ENCODE measurements at places on chromosomes 6 and 20.

GRCh38 chr20:38106461-38106860 is 58.6 kb downstream of the TGM2 start:
- no peak for DNase-seq

GRCh38 chr6:36700831-36701230 is 3.2 kb downstream of the RAB44 start:
- DNase-seq = no peak

GRCh38 chr6:98672681-98673475 is 161.5 kb upstream of the POU3F2 start:
- DNase-seq = no peak

DNA sequence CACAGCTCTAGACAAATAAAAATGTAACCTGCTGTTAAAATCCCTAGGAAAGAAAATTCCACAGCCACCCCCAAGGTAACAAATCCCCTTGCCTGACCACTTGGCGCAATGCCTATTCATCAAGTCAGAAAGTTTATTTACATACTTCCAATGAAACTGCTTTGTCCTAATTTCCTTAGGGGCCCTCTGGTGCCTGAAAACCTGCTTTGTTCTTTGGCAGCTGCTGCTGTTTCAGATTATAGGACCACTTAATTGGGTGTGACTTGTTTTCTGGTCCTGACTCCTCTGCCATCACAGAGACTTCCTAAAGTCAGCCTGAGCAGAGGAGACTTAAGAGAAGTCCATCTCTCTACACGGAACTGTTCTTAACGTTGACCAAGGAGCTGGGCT is 323.6 kb downstream of the UBE3D start:
- DNase-seq = no peak

- no peak for DNase-seq
Observed at GRCh38 chr6:112936504-112936903, 589.4 kb downstream of the RFPL4B start.

GRCh38 chr6:43318011-43318410 is 9.4 kb upstream of the CRIP3 start:
- DNase-seq = no peak

DNA sequence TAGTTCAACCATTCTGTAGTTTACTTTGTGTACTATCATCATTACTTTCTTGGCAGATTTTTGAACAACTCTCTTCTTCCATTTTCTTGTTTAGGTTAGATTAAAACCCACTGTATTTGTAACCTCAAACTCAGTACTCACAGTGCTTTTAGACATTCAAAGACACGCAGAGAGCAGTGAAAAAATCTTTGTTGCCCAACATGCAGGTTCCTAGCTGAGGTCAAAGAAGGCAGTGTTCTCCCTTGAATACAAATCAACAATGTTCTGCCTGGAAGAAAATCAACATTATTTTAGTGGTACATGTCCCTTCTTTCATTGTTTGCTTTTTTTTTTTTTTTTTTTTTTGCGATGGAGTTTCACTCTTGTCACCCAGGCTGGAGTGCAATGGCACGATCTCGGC is 11.2 kb downstream of the CYB5R4 start:
- DNase-seq = no peak

- DNase-seq = no peak
Observed at GRCh38 chr20:57835074-57835452, 125.2 kb upstream of the PMEPA1 start.

- DNase-seq = no peak
Observed at GRCh38 chr6:1757131-1757530, 147.4 kb downstream of the FOXC1 start.

DNA sequence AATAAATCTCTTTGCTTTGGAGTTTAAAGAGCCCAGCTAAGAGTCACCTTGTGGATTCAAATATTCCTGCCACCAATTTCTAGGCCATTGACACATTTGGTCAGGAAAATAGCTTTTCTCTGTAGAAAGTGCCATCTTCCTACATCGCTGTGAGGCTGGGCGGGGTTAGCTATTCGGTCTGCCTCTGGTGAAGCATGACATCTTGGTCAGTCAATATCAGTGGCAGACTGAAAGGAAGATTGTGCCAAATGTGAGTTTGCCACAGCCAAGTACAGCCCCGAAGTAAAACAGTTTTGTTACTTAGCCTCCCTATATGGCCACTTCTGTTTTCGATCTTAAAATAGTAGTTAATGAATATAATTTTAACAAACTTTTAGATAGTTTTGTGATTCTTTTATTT is 65.5 kb upstream of the FABP7 start:
- DNase-seq = no peak

- DNase-seq = no peak
Observed at GRCh38 chr6:52328729-52329128, 33.2 kb upstream of the PAQR8 start.

- no peak for DNase-seq
Observed at GRCh38 chr6:159931846-159932245, 37.0 kb upstream of the IGF2R start.

GRCh38 chr20:50645253-50646068 is 45.9 kb downstream of the RIPOR3 start:
- no peak for DNase-seq

Data from GM20000 (cell line).